ENCODE measurements at places on chromosomes 6 and 20.

- no peak for DNase-seq
Measured at GRCh38 chr6:80457439-80457933, 351.0 kb downstream of the BCKDHB start.

GRCh38 chr6:33075568-33076405 lies at the start of gene HLA-DPB1:
Gene HLA-DPB1 (plus strand): TSS chr6:33075990. CDS start chr6:33076042, 52 bp downstream.
- DNase-seq = peak; percentile 65

DNA sequence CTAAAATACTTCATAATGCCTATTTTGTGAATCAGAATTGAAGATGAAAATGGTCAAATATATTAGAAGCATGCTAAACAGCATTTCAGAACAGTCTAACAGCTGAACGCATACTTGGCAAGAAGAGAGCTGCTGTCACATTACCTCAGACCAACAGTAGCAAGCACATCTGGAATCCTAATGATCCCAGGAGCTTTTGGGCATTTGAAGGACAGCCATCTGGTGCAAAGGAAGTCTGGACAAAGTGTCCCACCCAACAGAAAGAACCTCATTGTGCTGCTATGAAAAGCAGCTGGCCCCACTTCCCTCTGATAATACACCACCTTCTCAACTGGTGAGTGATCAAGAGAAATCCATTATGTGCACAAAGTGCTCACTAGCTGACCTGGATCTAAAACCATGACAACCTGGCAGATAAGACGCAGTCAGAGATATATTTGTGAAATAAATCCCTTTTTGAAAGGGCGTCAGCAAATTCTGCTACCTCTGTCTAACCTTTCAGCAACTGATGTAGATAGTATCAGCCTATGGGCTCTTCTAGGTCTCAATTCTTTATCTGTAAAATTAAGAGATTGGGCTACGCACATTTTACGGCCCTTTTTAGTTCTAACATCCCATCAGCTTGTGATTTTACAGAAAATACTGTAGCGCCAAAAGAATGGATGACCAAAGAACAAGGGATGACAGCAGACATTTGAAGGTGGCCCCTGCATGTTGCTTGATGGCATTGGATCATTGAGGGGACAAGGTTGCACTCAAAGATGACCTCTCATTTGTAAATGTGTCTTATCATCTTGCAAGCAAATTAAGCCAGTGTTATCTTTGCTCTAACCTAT lies 78.7 kb downstream of the SGK1 start:
- no peak for DNase-seq

DNA sequence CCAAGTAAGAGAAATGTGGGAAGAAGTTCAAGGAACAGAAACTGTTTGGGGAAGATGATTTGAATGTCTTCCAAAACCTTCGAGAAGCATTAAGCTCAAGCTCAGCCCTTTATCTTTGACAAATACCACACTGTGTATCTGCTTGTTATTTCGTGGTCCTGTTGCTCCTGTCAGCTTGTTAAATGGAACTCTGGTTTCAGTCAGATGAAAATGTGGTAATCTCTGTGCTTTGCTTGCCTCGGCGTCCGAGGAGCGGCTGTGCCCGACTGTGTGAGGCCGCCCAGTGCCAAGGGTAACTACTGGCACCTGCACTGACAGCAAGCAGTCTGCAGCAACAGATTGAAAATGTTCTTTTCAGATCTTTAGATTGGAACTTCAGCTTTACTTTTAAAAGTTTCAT lies 577.9 kb upstream of the FLRT3 start:
- DNase-seq = no peak

DNA sequence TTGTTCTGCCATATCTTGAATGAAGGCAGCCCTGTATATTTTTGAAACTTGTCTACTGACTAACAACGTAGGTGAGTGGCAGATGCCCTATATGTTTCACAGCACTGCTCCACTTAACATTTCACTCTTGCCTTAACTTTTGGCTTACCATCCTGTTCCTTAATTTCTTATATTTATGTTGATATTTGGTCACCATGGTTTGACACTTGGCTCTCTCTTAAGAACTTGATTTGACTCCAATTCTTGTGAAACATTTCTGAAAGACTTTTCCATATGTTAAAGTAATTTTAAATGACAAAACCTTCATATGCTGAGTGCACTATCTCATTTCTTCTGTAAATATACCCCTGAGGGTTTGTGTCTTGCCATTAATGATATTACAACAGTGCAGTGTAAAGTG lies 434.3 kb upstream of the IMPG1 start:
- no peak for DNase-seq

GRCh38 chr6:8983202-8983688 lies 547.9 kb upstream of the SLC35B3 start:
- DNase-seq = peak; percentile 24

GRCh38 chr6:155216312-155217046 lies 47.3 kb upstream of the CLDN20 start:
- DNase-seq = no peak

- no peak for DNase-seq
Measured at GRCh38 chr6:128135325-128135724, 234.5 kb upstream of the THEMIS start.

DNA sequence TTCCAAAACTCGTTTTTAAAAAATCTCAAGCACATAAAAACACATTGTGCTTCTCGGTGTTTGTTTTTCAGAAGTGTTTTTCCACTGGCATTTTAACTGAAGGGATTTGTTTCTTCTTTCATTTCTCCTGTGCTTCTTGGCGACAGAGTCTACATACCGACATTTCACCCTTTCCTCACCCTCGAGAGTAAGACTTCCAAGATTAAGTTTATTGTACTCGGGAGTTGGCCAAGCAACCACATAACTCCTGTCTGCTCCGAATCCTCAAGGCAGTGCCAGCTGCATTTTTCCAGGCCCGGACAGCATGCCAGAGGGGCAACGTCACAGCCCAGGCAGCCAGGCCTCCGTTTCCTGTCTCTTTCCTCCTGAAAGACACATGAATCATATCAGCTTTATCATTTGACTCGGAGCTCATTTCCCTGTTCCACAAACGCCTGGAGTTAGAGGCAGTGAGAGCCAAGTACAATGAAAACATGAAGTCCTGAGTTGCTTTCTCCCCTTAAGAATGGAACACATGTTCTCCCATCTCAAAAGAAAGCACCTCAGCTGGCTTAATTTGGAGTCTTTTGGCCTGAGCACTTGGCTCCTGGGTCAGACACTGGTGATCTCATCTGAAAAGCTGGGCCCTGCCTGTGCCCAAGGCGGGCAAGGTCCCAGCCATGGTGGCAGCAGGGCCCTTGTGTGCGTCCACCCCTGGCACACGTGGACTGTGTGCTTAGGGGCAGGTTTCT lies 23.2 kb upstream of the FAM50B start:
- DNase-seq = no peak

- no peak for DNase-seq
Measured at GRCh38 chr6:14972379-14973067, 273.3 kb upstream of the JARID2 start.

DNA sequence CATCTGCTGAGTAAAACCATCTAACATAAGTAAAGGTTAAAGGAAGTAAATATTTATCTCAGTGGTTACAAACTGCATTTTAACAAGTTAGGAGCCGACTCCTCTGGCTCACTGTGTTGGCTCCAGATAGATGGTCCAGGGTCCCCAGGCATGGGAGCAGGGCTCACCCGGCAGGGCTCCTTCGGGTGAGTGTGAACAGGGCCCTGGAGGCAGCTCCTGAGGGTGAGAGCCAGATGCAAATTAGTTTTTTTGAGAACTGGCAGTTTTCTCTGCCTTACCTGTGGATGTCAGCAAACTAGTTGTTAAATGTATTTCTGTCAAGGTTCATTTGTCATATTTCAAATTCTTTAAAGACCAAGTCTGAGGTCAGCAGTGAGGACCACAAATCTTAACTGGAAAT lies 21.5 kb downstream of the TPBG start:
- DNase-seq = no peak

DNA sequence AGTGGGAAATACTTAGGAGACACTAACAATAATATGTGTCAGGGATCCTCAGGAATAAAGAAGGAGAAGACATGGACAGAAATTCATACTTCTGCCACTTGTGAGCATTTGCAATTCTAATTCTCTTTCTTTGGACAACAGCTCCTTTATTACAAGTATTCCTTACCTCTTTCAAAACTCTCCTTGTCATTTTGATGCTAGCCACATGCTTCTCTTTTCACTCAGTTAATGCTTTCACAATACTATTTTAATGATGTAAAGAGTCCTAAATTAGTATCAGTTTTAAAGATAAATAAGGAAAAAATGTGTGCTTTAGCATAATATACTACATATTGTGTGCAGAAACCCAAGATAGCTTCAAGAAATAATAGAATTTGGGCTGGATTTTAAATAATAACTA lies 62.5 kb downstream of the AHI1 start:
- DNase-seq = no peak

DNA sequence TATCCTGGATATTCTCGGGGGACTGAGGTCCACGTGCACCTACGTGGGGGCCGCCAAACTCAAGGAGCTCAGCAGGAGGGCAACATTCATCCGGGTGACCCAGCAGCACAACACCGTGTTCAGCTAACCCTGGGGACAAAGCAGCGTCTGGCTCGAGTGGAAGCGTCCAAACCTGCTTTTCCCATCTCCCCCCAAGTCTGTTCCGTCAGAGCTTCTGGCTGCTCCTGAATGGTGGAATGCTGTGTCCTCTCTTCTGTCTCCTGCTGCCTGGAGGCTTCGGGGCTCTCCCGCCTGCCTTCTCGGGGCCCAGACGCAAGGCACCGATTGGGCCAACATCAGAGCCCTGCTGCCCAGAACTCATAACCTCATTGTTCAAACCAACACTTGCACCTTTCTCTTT lies 56.7 kb downstream of the GMPR start:
- no peak for DNase-seq

GRCh38 chr6:30175765-30176164 lies 12.4 kb downstream of the TRIM15 start:
- DNase-seq = no peak

- no peak for DNase-seq
Measured at GRCh38 chr6:133244519-133244918, 3.4 kb downstream of the EYA4 start.

GRCh38 chr20:63876489-63877036 lies 11.5 kb downstream of the TPD52L2 start:
- no peak for DNase-seq

DNA sequence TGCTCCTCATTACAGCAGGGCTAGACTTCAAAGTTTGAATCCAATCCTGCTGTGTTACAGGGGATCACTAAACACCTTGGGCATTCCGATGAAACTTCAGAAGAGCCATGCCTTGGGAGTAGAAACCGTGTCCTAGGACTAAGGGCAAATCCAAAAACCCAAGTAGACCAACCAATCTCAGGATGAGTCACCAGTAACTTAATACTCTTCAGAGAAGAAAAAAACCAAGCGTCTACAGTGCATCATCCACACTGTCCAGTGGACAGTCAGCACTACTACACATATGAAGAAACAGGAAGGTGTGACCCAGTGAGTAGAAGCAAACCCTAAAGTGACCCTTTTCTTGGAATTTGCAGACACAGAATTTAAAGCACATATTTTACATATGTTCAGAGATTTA lies 39.5 kb upstream of the VAPB start:
- no peak for DNase-seq

DNA sequence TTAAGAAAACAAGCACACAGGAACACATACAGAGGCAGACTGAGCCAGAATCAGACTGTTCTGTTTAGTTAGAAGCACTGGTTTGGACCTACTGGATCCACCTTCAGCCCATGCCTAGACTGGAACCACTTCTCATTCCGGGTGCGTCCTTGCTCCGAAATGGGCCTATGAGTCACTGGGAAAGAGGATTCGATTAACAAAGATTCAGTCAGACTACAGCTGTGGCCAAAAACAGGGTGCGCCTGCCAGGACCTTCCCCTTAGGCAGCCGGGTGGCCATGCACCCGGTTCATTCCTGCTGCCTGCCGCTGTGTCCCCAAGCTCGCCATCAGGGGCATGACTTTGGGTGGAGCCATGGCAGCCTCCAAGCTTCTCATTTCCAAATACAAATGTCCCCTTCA lies 14.5 kb upstream of the KCNK5 start:
- no peak for DNase-seq

- peak; percentile 50 for DNase-seq
Measured at GRCh38 chr6:13194852-13195251, 133.5 kb downstream of the TBC1D7 start.

DNA sequence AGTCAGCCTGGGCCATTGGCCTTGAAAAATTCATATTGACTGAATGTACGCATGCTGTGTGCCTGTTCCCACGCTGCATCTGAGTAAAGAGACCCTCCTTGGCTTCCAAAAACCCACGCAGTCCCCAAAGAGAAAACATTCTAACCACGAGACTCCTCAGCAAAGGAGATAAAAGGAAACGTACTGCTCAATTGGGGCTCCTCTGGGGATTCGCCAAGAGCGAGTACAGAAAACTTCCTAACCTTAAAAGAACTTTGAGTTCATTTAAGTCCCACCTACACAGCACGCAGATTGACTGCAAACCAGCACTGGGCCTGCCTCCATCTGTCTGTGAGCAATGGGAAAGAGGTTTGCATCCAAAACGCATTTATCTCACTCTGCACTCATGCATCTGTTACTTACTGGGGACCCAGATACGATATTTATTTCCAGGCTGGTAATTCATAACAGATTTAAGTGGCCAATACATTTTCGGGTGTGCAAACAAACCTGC lies 505.9 kb upstream of the CHD6 start:
- DNase-seq = no peak

- DNase-seq = peak; percentile 28
Measured at GRCh38 chr20:35463455-35464300, 8.3 kb downstream of the CEP250 start.

DNA sequence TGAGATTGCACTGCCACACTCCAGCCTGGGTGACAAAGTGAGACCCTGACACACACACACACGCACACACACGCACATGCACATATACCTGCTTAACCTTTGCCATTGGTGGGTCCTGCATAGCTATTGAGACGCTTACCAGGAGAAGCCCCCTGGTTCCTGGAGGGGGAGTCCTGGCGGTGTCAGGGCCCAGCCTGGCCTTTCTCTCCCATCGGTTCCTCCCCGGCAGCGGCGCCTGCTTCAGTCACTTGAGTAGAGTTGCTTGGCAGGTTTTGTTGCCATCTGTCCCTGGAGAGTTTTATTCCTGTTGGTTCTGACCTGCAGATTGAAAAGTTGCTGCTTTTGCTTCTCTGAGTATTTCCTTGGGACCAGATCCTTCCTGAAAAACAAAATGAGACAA lies 20.6 kb upstream of the FAM209A start:
- DNase-seq = no peak

- DNase-seq = no peak
Measured at GRCh38 chr6:53154794-53155193, 6.2 kb upstream of the GCM1 start.

DNA sequence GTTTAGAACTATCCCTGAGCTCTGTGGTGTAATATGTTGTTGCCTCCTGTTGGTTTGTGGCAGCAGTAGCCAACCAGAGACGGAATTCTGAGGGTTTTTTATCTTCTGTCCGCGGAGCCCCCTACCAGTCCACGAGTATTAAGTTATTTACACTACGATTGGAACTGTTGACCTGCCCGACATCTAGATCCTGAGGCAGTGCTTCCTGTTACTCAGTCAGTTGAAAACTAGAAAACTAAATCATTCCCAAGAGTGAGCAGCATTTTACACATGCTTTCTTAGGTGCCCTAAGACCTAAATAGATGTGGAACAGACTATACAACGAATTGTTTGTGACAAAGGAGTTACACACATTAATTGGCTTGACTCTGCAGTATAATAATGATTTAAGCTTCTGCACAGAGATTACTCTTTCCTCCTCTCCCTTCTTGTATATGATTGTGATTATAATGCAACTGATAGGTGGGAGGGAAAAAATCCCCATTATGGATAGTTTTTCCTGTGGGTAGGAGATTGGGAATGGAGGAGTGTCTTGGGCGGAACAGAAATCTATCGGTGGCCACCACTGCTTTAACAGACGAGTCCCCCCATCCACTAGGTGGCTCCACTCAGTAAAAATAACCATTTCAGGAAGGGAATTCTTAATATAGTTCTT lies 1.7 kb downstream of the LOC128125822 start:
- no peak for DNase-seq

- DNase-seq = no peak
Measured at GRCh38 chr6:150037526-150038201, 12.3 kb upstream of the RAET1L start.

Data from stimulated activated naive B cell treated with anti-CD40 and anti-IgM and Interleukin-4, amounts not matched to agents 10 μg/mL and 1 μg/mL and 100 μg/mL, for 72 hours (primary cell).